ENCODE measurements at places on chromosomes 11 and 22.

DNA sequence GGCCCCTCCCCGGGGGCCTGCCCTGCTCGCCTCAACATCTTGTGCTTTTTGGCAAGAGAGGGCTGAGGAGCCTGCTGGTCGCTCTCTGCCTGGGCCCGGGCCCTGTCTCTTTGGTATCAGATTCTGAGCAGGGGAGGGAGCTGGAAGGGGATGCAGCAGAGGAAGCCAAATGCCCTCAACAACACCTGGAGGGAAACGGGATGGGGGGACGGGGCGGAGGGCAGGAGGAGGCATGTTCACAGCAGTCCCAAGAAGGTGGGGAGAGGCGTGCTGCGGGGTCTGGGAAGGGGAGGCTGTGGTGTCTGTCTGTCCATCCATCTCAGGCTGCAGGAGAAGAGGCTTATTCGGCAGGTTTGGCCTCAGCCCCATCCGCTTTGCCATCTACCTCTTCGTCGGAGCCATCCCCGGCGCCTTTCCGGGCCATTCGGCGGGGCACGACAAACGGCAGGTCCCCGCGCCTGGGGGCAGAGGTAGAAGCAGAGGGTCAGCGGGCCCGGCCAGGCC is 29.4 kb downstream of the APOL1 start:
- no peak for DNase-seq

DNA sequence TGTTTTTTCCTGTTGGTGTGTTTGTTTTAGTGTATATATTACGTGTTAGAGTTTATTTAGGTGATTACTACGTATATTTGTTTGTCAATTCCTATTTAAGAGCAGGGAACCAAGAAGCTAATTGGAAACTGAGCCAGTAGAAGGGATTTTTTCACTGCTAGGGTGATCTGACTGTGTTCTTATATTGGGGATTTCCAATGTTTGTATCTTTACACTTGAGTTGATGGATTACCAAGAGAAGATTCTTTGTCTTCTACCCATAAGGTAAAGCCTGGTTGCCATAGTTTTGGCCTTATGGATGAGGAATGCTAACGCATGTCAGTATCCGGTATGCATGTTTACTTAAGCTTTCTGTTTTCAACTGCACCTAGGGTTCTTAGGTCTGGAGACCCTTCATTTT is 35.6 kb downstream of the SIK2 start:
- DNase-seq: no peak

DNA sequence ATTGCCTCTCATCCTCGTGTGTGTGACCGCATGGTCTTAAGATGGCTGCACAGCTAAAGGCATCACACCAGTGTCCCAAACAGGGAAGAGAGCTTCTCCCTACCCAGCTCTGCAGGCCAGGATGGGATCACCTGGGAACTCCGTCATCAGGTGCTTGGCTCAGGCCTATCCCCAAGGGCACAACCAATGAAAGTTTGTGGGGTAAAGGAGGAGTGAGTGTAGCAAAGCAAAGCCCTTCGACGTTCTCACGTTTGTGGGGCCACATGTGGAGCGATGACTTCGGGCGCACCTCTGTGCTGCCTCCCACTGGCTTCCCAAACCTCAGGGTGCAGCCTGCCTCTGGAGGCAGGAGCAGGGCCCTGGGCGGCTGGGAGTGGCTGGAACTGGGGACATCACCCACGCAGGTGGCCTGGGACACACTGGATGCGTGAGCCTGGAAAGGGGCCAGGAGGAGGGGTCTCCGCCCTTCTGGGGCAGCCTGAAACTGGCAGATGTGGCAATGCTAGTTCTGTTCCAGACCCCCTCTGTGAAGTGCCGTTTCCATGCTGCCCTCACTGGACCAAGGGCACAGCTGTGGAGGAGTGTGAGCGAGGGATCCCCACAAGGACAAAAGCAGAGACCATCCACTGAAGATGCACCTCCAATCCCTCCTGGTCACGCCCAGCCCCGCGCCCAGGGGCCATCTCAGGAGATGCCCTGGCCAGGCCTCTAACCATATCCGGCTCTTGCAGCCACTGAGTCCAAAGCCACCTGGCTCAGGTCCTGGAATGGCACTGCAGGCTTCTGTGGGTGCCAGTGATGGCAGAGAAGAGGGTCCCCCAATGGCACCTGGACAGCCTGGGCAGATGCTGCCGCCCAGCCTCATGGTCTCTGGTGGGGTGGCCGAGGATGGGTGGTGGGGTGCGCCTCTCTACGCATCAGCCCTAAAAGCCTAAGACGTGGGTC is 30.6 kb upstream of the GAL start:
- no peak for DNase-seq

GRCh38 chr11:130775306-130776060 is 140.8 kb downstream of the SNX19 start:
- DNase-seq: no peak

- no peak for DNase-seq
These were observed 27.3 kb downstream of the FAM168A start for GRCh38 chr11:73570415-73571114.

DNA sequence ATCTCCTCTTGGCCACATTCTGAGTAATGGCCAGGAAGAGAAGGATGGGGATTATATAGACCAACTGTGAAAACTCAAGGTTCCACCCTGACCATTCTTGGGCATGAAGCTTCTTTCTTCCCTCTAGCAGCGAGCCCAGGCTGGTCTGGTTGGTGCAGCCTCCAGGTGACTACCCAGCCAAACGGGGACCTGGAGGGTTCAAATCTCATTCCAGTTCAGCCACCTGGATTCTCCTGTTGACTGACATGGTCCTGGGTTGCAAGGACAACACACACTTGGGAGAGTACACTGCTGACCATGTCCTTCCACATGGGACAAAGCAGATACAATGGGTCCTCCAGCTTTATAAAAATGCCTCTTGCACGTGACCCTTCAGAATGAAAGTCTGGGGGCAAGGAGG is 67.0 kb downstream of the SHANK2 start:
- no peak for DNase-seq

GRCh38 chr11:66045177-66045639 is 3.8 kb downstream of the GAL3ST3 start:
- peak; percentile 88 for DNase-seq

DNA sequence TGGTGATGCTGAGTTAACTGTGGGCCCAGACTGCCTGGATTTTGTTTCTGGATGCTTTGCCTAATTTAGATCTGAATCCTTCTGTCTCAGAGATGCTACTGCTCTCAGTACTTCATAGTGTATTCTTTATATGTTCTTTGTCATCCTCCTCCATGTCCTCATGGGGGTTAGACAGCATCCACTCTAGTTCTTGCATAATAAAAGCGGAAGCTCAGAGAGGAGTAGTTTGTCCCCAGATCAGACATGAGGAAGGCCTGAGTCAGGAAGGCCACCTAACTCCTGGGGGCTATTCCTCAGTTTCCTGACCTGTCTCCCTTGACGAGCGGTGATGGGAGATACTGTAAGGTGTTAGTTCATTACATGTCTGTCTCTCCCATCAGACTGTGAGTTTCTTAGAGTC is 90.2 kb downstream of the SCN3B start:
- no peak for DNase-seq
